ENCODE measurements at places on chromosomes 11 and 22. TPM values are rescaled to one million over a fixed set of nuclear protein-coding genes. Genes with fewer than 3 reads are reported as not detected.

ESRRA gene
- total RNA-seq = 81.9 TPM

GRCh38 chr11:103465555-103466140 is 356.4 kb downstream of the DYNC2H1 start:
- no peaks in the 10 kb centered on the region for H3K36me3 ChIP-seq
- no peak overlapping the region for H3K4me3 ChIP-seq

DNA sequence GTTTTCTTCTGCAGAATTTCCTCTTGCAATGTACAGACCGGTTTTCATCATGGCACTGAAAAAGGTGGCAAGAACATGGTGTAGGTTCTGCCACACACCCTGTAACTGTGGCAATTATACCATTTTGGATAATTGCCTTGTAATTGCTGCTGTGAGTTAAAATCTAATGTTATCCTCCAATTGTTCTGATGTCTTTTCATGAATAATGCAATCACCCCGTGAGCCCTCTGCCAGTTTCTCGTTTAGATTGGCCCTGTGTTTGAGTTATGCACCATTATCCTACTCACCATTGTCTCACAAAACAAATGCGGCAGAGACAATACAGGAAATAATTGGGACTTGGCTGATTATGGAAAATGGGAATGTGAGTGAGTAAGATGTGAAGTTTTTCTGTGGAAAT is 61.8 kb upstream of the MTNR1B start:
- no peak for DNase-seq
- peaks cover 9% of the 10 kb centered on the region for H3K4me1 ChIP-seq
- H3K36me3 ChIP-seq = 0 out of 2 replicates have a peak, but pooled peaks cover 3% of the 10 kb centered on the region
- no peak overlapping the region for H3K27ac ChIP-seq
- no peaks in the 10 kb centered on the region for H3K27me3 ChIP-seq

DNA sequence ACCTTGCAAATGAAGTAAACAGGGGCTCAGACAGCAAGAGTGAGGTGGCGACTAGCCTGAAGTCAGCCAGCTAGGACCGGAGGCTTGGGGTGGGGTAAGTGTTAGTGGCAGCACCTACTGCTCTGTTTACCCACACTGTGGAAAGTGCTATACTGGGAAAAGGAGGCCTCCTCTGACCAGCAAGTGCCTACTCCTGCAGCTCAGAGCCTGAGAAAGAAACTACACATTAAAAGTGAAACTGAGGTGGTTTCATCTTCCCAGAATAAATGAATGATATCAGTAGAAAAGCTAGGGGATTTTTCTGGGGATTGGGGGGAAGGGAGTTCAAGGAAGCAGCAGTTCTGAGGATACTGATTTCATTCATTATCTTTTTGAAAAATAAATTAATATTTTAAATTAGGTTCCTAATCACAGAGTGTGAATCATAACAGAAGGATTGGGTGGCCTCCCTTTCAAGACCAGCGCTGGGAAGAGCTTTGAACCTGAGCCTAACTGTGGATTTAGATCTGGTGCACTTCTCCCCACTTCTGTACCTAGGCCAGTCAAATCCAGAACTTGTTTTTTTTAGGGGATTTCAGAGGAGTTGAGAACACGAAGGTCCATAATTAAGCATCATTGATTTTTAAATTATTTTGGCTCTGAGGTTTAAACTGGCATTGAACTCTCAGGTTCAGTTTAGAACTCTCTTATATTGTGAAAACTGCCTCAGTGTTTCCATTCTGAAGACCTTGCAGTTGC is 48.1 kb upstream of the GRAMD1B start:
- H3K36me3 ChIP-seq = no peaks in the 10 kb centered on the region
- DNase-seq = no peak
- no peak overlapping the region for H3K27ac ChIP-seq

DNA sequence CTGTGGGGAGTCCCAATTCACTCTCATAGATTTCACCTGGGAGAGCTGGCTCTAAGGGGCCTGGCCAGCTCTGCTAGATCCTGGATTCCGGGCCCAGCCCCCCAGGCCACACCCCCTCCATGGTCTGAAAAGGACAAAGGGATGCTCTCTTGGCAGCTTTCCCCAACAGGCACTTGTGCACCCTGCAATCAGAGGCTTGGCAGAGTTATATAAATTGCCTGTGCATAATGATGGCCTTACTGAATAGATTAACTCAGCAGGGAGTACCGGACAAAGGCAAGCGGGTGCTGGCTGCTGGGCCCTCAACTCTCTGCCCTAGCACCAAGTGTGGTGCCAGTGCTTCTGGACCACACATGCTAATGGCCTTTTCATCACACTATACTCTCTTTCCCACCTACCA is 461.6 kb downstream of the BUD13 start:
- H3K36me3 ChIP-seq = no peaks in the 10 kb centered on the region
- no peak for DNase-seq
- no peaks in the 10 kb centered on the region for H3K27me3 ChIP-seq
- no peak overlapping the region for H3K4me3 ChIP-seq
- H3K27ac ChIP-seq = no peak overlapping the region

- peaks cover 2% of the 10 kb centered on the region for H3K4me1 ChIP-seq
- no peak for DNase-seq
- H3K27me3 ChIP-seq = no peaks in the 10 kb centered on the region
- no peaks in the 10 kb centered on the region for H3K36me3 ChIP-seq
- no peak overlapping the region for H3K27ac ChIP-seq
These were observed 110.5 kb downstream of the ATG16L2 start for GRCh38 chr11:72924568-72925190.
